ENCODE measurements at places on chromosomes 4 and X.
A peak's percentile ranks its signal among the peaks of the same experiment; 100 is the strongest.

GRCh38 chr4:139651282-139652194 is 14.1 kb upstream of the MGST2 start:
- DNase-seq, result peak; percentile 20

GRCh38 chr4:56026596-56026995 is 77.9 kb downstream of the CEP135 start:
- no peak for DNase-seq

DNA sequence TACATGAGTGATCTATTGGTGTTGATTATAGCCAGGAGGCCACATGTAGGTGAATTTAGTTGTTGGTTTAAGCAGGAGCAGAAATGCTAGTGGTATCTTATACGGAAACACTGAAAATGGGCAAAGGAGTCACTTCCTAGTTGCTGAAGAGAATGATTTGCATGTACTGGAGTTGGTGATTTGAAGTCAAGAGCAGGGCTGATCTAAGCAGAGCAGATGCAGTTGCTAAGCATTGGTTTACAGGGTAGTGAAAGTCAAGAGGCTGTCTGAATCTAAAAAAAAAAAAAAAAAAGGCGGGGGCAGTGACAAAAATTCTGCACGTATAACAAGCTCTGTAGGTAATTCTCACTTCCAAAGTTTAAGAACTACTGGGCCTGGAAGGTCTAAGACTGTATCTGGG is 90.4 kb upstream of the HPRT1 start:
- no peak for DNase-seq

DNA sequence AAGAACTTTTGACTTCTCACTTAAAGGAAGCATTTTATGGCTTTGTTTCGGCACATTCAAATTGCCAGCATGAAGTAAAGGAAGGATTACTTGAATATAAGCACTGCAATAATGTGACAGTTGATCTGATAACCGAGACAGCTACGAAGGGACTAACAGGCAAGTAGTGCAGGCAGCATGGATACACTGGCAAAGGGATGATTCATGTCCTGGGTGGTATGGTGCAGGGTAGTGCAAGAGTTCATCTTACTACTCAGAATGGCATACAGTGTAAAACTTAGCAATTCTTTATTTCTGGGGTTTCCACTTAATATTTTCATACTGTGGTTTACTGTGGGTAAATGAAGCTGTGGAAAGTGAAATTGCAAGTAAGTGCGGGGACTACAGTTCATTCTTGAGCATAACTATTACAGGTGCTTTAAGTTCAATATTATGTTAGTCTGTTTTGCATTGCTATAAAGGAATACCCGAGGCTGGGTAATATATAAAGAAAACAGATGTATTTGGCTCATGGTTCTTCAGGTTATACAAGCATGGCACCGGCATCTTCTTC is 611.8 kb downstream of the SPOCK3 start:
- DNase-seq, result no peak

- DNase-seq, result no peak
Measured at GRCh38 chr4:109263721-109264120, 38.7 kb downstream of the COL25A1 start.

GRCh38 chr4:114389070-114389685 is 209.4 kb upstream of the UGT8 start:
- no peak for DNase-seq

- DNase-seq, result no peak
Measured at GRCh38 chrX:47573341-47574075, 8.7 kb upstream of the TIMP1 start.

DNA sequence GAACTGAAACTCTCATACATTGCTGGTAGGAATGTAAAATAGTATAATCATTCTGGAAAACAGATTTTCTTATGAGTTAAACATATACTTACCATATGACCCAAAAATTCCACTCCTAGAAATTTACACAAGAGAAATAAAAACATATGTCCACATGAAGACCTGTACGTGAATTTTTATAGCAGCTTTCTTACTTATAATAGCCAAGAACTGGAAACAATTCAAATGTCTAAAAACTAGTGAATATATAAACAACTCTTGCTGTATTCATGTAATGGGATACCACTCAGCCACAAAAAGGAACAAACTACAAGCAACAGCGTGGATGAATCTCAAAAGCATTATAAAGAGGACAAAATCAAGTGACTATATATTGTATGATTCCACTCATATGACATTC is 27.5 kb downstream of the TMEM156 start:
- DNase-seq, result no peak

DNA sequence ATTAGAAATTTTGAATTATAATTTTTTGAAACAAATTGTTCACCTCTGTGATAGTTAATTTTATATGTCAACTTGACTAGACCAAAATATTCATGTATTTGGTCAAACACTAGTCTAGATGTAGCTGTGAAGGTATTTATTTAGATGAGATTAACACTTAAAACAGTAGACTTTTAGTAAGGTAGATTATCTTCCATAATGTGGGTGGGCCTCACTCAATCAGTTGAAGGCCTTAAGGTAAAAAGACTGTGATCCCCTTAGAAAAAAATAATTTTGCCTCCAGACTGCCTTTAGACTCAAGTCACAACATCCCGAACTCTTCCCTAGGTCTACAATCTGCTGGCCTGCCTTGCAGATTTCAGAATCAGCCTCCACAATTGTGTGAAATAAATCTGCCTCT is 177.3 kb upstream of the PABPC5 start:
- no peak for DNase-seq
